ENCODE measurements at places on chromosomes 5 and 9. TPM values are rescaled to one million over a fixed set of nuclear protein-coding genes. Genes with fewer than 3 reads are reported as not detected.

Gene PITX1
- total RNA-seq: not detected

GRCh38 chr9:72928042-72928507 is 24.8 kb downstream of the ALDH1A1 start:
- H3K36me3 ChIP-seq: no peaks in the 10 kb centered on the region
- H3K27ac ChIP-seq: no peak overlapping the region
- no peak for DNase-seq
- H3K27me3 ChIP-seq: no peaks in the 10 kb centered on the region

Gene GPR150
- total RNA-seq: 0.89 TPM

- no peak overlapping the region for H3K27ac ChIP-seq
- no peaks in the 10 kb centered on the region for H3K4me1 ChIP-seq
- H3K27me3 ChIP-seq: no peaks in the 10 kb centered on the region
- H3K4me3 ChIP-seq: no peak overlapping the region
These were observed 51.7 kb upstream of the SRFBP1 start for GRCh38 chr5:121910036-121910435.

Gene SLC45A2
- not detected for total RNA-seq

Gene LCN15
- total RNA-seq: not detected

Gene NPDC1
- total RNA-seq: 5.6 TPM

GRCh38 chr5:65338606-65339151 is 143.0 kb downstream of the ADAMTS6 start:
- H3K4me3 ChIP-seq: no peak overlapping the region
- H3K27ac ChIP-seq: no peak overlapping the region
- no peak for DNase-seq
- no peaks in the 10 kb centered on the region for H3K27me3 ChIP-seq
- H3K4me1 ChIP-seq: no peaks in the 10 kb centered on the region

DNA sequence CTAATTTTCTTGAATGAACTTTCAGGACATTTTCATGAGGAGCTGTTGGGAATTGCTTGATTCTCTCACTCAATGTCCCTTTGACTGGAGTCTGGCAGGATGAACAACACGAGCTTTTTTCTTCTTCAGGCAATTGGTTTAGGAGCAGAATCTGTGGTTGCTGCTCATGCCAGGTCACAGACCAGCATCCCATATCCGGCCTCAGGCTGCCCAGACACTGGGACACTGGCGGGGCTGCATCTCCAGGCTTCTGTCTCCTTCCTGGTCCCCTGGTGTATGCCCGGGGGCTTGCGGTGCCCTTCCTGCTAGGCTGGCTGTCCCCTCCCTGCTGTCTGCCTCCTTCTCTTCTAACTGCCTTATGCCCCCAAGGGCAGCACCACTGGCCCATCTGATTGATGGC is 311.5 kb upstream of the DAP start:
- no peaks in the 10 kb centered on the region for H3K4me1 ChIP-seq
- H3K36me3 ChIP-seq: no peaks in the 10 kb centered on the region
- H3K27me3 ChIP-seq: no peaks in the 10 kb centered on the region

GRCh38 chr5:166341740-166342337 is 1949.6 kb upstream of the WWC1 start:
- H3K36me3 ChIP-seq: no peaks in the 10 kb centered on the region
- no peak for DNase-seq
- H3K27ac ChIP-seq: no peak overlapping the region
- no peaks in the 10 kb centered on the region for H3K4me1 ChIP-seq
